ENCODE measurements at places on chromosomes 3 and 15.

- no peak for DNase-seq
Observed at GRCh38 chr15:85690561-85691231, 104.0 kb downstream of the KLHL25 start.

- DNase-seq = no peak
Observed at GRCh38 chr15:91784973-91785709, 68.4 kb upstream of the SLCO3A1 start.

- DNase-seq = no peak
Observed at GRCh38 chr3:59446775-59447465, 397.1 kb upstream of the CFAP20DC start.

DNA sequence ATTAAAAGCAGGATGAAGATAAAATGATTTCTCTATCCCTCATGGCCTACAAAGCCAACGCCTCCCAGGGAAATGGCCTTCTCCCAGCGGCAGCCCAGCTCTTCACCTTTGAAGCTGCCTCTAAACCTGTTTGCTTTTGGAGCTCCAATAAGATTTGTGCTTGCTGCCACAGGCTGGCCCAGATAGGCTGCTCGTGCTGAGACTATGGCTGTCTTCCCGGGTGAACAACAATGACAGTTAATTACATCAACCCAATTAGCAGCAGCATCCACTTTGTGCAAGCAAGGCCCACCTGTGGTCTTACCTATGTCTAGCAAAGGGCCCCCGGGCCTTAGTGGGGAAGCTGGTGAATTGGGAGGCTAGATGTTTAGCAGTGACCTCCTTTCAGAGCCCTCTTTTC lies 179.6 kb downstream of the P3H2 start:
- DNase-seq = no peak

GRCh38 chr15:71664622-71665021 lies 145.7 kb upstream of the NR2E3 start:
- no peak for DNase-seq

DNA sequence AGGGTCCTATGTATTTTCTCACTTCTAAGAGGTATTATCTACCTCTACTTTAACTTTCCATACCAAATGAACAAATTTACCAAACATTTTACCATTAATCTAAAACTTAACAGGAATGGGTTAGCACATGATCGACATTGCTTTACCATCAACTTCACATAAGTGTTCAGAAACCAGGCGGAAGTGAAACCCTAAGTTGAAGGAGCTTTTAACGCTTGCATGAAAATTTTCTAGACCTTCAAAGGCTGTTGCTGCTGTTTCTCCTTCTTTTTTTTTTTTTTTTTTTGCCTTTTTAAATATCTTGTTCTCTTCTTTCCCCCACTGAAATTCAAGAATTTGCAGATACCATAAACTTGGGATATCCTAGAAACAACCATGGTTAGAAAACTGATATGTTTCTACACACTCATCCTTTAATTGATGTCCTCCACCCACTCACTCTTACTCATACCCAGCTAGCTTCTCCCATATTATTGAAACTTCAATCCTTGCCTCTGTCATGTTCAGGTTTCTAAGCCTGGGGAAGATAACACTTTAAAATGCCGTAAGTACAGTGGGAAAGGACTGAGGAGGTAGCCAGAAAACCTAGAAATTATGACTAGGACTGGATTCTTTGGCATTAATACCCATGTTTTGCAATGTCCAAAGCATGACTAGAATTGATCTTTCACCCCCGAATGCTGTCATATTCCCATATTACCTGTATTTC lies 24.7 kb downstream of the MYO5A start:
- no peak for DNase-seq

DNA sequence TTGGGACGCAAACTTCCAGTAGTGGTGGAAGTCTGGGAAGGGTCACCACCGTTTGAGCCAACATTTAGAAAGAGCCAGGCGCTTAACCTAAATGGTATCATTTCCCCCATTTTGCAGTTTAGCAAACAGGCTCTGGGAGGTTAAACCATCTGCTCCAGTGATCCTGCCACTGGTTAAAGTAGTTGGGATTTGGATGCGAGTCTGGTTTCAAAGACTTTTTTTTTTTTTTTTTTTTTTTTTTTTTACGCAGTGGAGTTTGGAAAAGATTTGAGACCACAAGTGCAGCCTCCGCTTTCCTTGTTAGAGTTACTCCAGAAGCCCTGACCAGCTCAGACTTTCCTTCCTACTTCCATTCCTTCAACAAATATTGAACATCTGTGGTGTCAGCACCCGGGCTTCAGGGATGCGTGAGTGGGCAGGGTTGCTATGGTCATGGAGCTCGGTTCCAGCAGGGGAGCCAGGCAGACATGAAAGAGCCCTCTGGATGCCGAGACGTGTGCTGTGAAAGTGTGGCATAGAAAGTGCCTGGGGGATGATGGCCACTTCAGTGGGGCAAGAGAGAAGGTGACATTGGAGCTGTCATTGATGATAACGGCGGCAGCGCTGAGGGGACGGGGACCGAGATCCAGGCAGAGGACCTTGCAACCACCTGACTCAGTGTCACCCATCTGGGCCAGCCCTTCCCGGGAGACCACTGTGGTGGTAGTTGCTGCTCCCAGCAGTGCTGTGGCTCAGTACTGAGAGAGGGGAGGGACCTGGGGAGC lies 1.1 kb upstream of the RNU6-1 start:
- no peak for DNase-seq

DNA sequence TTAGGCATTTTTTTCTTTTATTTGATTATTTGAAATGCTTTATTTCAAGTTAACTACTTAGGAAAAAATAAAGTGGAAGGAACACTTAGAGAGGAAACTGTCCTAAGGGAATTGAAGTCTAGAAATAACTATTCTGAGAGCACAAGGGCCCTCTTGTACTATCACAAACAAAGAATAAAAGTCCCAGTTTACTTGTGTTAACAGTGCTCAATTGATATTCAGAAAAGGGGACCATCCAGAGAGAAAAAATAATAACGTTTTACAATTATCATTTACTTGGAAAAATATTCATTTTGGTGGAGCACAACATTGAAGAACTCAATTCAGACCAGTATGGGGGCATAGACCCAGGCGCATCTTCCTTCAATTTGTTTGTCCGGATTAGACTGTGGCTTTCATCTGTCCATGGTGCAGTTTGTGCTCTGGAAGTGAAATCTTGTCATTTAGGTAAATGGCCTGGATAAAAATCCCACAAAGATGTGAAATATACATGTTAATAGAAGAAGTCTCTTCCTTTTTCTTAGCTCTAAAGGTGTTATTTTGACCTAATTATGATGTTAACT lies 54.5 kb upstream of the SAMMSON start:
- DNase-seq = no peak

DNA sequence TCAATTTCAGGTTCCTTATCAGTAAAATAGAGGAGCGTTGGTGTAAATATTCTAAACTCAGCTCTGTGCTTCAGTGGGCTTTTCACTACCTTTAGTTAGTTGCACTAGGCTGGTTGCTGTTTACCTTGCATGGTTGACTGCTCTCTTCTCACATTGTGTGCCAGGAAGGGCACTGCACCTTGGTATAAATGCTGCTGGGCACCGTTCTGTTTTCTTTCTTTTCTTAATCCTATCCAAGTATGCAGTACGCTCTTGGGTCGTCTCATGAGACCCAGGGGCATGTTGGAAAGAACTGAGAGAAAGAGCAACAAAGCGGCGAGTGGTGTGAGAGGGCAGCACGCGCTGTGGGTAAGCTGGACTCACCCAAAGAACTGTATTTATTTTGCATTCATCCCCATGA lies 22.4 kb downstream of the KCNMB2 start:
- peak; percentile 72 for DNase-seq

- no peak for DNase-seq
Observed at GRCh38 chr3:16236856-16237393, 27.8 kb downstream of the DPH3 start.

DNA sequence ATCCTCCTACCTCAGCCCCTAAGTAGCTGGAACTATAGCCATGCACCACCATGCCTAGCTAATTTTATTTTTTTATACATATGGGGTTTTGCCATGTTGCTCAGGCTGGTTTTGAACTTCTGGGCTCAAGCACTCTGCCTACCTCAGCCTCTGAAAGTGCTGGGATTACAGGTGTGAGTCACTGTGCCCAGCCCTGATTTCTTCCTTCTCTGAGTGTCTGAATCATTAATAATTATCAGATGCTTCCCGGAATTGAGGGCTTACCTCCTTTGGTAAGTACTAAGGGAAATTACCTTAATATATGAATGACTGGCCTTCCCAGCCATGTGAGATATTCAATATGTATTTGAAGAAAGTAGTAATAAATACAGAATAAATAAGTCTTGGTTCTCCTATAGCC lies 7.2 kb downstream of the CLPX start:
- DNase-seq = no peak

DNA sequence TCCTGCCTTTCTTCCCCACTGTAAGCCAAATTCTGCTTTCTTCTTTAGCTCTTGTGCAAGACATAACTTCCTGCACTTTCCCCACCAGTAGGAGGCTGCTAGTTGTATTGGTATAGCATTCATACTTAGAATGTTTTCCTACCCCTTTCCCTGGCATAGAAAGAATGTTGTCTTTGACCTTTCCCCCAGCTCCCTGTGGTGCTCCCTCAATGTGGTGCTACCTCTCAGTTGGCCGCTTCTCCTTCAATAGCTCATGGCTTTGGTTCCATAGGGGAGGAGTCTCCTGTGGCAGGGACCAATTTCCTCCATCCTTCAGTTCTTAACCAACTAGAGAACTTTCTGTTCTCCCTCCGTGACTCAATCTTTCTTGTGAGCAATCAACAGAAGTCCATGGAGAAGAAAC lies 67.5 kb upstream of the AKAP13 start:
- no peak for DNase-seq

DNA sequence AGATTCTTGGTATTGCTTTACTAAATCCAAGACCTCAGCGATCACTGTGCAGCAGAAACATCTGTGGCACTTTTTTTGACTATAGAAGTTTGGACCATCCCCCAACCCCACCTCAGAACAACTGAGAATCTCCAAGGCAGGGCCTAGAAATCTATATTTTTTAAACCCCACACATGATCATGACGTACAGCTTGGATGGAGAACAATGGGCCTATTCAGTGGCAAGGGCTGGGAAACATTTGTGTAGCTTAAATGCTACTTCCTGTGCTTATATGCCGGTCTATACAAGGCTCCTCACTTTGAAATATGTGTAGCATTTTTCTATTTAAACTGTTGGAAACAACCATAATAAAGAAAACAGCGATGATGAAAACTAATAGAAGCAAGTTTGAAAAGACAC lies 55.1 kb upstream of the SPRED1 start:
- no peak for DNase-seq

DNA sequence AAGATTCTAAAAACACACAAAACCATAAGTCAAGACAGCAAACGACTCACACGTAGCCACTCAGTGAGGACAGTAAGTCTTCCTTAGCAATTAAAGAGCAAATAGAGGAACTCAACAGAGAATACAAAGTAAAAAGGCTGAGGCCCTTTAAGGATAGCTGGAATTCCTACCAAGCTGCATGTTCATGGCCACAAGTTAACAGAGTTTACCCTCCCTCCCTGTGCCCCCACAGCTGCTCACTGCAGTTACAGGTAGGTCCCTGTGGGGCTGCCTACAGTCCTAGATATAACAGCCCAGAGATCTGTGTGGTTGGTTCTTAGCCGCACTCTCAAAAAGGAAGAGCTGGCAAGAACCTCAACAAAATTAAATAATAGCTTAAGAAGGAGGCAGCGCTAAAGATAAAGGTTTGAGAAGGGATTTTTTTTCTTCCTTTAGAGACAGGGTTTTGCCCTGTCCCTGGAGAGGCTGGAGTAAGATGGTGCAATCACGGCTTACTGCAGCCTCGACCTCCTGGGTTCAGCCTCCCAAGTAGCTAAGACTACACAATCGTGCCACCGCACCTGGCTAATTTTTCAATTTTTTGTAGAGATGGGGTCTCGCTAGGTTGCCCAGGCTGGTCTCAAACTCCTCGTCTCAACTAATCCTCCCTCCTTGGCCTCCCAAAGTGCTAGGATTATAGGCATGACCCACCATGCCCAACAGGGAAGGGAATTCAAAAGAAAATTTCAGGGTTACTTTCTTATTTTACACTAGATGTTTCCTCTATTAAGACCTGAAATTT lies 19.3 kb downstream of the SFMBT1 start:
- no peak for DNase-seq

DNA sequence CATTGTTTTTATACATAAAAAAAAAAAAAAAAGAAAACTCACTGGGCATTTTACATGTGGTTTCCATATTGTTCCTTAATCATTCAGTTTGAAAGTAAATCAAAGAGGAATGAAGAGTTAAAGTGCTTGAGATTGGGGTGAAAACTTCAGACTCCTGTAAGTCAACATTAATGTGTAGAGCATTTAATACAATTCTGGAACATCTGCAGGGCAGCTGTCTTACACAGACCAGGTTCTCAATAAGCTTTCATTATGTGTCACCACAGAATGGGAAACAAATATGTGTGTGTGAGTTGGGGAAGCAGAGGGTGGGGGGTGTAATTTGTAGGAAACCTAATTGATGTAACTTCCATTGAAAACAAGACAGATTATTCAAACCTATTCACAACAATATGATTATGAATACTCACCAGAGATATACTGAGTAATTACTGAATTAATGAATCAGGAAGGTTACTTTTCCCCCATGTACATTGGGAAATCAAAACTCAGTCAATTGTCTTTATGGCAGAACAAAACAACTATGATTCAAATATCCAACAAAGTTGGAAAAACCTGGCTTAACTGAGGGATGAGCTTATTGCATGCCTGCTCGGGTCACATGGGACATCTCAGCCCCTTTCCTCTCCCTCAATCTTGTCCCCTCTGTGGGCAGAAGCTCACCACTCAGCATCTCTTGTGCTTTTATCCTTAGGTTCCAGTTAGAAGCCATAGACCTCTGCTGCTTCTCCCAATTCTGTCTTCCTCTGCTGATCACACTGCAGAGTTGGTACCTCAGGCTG lies 281.2 kb upstream of the THBS1 start:
- no peak for DNase-seq

- DNase-seq = no peak
Observed at GRCh38 chr3:34155666-34156065, 357.2 kb downstream of the PDCD6IP start.

GRCh38 chr15:64905119-64905831 lies 6.4 kb upstream of the ANKDD1A start:
- no peak for DNase-seq

DNA sequence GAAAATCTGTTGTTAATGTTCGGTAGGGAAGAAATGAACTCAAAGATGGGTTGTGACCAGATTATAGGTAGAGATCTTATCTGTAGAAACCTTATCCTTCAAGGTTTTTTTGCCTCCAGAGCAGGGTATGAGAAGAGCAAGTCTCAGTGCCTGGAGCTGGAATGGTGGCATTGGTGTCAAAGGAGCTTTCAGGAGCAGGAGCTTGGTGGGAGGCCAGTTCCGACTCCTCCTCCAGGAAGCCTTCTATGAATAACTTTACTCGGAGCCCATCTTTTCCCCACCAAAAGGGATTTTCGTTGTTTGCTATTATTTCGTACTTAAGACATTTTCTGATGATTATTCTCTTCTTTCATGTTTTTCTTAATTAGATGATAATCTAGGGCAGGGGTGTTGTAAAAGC lies 91.8 kb downstream of the GHSR start:
- no peak for DNase-seq

DNA sequence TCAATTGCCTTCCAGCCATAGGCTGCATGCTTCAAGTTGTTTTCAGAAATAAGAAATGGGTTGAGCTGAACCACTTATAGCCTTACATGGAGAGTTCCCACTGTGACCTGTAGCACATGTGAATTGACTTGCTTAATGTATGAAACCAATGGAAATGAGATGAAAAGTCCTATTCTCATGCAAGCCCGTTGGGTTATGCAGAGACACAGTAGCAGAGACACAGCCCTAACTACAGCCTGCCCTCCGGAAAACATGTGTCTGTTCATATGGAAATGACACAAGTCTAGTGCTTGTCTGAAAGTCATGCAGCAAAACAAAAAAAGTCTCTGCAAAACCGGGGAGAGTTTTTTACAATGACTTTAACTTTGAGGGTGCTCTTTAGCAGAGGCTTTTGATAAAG lies 14.5 kb downstream of the HIGD2B start:
- no peak for DNase-seq

Measured in NCI-H1092 (cell line).